Endothelial cell (in vitro differentiated cells): ENCODE measurements at places on chromosomes 2 and 18.

- DNase-seq: no peak
Measured at GRCh38 chr2:112687522-112687921, 33.3 kb upstream of the NT5DC4 start.

GRCh38 chr2:211494085-211494484 lies 937.7 kb downstream of the CPS1 start:
- DNase-seq: no peak

GRCh38 chr2:237092506-237092905 lies 6.8 kb downstream of the COPS8 start:
- no peak for DNase-seq

DNA sequence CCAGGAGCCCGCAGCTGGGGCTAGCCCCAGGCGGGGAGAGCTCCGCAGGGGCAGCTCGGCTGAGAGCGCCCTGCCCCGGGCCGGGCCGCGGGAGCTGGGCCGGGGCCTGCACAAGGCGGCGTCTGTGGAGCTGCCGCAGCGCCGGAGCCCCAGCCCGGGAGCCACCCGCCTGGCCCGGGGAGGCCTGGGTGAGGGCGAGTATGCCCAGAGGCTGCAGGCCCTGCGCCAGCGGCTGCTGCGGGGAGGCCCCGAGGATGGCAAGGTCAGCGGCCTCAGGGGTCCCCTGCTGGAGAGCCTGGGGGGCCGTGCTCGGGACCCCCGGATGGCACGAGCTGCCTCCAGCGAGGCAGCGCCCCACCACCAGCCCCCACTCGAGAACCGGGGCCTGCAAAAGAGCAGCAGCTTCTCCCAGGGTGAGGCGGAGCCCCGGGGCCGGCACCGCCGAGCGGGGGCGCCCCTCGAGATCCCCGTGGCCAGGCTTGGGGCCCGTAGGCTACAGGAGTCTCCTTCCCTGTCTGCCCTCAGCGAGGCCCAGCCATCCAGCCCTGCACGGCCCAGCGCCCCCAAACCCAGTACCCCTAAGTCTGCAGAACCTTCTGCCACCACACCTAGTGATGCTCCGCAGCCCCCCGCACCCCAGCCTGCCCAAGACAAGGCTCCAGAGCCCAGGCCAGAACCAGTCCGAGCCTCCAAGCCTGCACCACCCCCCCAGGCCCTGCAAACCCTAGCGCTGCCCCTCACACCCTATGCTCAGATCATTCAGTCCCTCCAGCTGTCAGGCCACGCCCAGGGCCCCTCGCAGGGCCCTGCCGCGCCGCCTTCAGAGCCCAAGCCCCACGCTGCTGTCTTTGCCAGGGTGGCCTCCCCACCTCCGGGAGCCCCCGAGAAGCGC lies 15.0 kb upstream of the GMPPA start:
- DNase-seq: no peak

GRCh38 chr2:186033541-186033940 lies 294.9 kb downstream of the FSIP2 start:
- no peak for DNase-seq

- DNase-seq: no peak
Measured at GRCh38 chr2:159985656-159986055, 76.8 kb downstream of the PLA2R1 start.

DNA sequence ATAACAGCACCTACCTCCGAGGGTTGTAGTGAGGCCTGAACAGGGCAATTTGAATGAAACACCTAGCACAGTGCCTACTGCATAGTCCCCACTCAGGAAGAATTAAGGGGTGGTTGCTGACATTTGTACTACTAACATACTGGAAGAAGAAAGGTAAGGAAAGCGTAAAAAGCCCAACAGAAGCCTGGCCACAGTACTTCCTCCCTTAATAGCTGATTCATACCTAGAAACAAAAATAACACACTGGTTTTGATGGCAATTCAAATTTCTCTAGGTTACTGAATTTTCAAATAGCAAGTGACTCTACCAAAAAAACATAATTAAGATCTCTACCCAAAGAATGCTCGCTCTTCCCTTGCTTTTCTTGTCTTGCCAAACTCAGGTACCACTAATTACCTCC lies 16.2 kb downstream of the SUCLG1 start:
- no peak for DNase-seq

GRCh38 chr2:8679827-8680731 lies 1.8 kb upstream of the ID2 start:
- DNase-seq: peak; percentile 32

GRCh38 chr2:10067330-10067729 lies 12.9 kb downstream of the CYS1 start:
- no peak for DNase-seq
